ENCODE measurements at places on chromosomes 3 and 15.

DNA sequence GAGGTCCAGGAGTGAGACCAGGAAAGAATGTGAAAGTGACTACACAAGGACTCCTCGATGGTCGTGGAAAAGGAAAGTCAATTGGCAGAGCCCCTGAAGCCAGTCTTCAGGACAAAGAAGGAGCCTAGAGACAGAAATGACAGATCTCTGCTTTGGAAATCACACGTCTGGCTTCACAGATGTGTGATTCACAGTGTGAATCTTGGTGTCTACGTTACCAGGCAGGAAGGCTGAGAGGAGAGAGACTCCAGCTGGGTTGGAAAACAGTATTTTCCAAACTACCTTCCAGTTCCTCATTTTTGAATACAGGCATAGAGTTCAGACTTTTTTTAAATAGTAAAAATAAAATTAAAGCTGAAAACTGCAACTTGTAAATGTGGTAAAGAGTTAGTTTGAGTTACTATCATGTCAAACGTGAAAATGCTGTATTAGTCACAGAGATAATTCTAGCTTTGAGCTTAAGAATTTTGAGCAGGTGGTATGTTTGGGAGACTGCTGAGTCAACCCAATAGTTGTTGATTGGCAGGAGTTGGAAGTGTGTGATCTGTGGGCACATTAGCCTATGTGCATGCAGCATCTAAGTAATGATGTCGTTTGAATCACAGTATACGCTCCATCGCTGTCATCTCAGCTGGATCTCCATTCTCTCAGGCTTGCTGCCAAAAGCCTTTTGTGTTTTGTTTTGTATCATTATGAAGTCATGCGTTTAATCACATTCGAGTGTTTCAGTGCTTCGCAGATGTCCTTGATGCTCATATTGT lies 6.0 kb downstream of the CCR2 start:
- DNase-seq, result no peak

GRCh38 chr3:50221051-50221410 lies 15.0 kb upstream of the GNAI2 start:
- DNase-seq, result no peak

DNA sequence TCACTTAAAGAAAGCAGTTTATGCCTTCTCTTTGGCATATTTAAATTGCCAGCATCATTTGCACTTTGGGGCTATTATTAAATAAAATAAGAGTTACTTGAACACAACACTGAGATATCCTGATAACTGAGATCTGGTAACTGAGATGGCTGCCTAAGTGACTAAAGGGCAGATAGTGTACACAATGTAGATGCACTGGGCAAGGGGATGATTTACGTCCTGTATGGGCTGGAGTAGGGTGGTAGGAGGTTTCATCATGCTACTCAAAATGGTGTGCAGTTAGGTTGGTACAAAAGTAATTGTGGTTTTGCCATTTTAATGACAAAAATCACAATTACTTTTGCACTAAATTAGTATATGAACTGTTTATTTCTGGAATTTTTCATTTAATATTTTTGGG lies 196.1 kb downstream of the UBE2E2 start:
- no peak for DNase-seq

- DNase-seq, result no peak
These were observed 28.9 kb upstream of the ACP3 start for GRCh38 chr3:132288357-132288756.

DNA sequence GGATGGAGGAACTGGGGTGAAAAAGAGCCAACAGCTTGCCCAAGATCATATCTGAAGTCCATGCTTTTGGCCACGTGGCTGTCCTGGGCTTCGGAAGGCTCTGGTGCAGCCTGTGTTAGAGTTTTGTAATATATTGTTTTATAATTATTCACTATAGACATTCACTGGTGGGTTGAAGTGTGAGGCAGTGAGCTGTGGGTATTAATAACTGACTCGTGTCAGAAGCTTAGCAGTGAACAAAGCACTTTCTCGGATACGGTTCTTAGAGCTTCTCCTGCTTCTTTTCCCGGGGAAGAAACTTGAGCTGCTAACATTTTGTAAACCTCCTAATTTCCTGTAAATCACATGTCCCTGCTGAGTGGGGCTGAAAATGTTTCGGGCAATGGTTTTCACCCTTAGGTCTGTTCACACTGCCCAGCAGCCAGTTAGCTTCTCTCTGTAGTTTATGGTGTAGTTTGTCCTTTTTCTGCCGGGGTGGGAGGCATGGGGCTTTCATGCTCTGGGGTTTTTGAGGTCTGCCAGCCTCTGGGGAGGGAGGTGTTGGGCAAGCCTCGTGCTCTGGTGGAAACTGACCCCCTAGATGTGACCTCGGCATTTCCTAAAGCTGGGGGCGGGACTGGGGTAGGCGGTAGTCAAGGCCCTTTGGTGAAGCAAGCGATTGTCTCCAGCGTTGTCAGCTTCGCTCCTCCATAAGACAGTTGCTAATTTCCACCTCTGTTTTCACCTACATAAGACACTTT lies 1.7 kb downstream of the MRAS start:
- no peak for DNase-seq

DNA sequence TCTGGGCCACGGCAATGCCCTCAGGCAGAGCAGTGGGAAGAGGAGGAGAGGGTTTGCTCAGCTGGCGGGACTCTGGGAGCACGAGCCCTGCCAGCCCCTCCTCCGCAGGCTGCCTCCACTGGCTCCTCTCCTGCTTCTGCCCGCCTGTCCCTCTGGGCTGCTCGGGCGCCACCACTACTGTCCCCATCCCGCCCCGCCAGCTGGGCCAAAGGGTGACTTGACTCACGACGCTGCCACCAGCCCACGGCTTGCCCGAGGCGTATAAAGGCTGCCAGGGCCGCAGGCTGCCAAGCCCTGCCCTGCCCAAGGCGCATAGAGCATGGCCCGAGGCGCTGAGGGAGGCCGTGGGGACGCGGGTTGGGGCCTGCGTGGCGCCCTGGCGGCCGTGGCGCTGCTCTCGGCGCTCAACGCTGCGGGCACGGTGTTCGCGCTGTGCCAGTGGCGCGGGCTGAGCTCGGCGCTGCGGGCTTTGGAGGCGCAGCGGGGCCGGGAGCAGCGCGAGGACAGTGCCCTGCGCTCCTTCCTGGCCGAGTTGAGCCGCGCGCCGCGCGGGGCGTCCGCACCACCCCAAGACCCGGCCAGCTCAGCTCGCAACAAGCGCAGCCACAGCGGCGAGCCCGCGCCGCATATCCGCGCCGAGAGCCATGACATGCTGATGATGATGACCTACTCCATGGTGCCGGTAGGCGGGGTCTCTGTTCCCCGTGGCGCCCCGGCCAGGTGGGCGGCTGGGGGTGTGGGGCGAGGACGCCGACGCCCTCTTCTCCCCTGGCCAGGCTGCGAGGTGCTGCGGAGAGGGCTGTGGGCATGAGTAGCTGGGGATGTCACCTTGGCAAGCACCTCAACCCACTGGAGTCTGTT lies at the start of gene GLDN:
Gene GLDN, plus strand, starts transcription at position 290 of the 861 bp plus-strand sequence. Its CDS starts 30 bp downstream, at position 320.
- no peak for DNase-seq

DNA sequence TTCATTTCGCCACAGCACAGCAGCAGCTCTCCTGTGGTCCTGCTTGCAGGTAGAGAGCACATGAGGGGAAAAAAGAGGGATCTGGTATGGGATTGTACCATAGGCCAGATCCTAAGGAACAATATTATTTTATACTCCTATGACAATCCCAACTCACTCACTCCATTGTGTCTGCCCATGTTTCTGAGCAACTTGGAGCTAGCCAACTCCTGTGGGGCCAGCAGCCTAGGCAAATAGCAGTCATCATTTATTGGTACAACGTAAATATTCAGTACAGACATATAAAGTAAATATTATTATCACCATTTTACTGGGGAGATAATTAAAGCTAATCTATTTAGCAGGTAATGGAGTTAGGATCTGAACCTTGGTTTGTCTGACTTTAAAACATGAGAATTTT lies 148.4 kb downstream of the MECOM start:
- no peak for DNase-seq

GRCh38 chr15:91110407-91110806 lies 10.3 kb downstream of the SV2B start:
- DNase-seq, result no peak

DNA sequence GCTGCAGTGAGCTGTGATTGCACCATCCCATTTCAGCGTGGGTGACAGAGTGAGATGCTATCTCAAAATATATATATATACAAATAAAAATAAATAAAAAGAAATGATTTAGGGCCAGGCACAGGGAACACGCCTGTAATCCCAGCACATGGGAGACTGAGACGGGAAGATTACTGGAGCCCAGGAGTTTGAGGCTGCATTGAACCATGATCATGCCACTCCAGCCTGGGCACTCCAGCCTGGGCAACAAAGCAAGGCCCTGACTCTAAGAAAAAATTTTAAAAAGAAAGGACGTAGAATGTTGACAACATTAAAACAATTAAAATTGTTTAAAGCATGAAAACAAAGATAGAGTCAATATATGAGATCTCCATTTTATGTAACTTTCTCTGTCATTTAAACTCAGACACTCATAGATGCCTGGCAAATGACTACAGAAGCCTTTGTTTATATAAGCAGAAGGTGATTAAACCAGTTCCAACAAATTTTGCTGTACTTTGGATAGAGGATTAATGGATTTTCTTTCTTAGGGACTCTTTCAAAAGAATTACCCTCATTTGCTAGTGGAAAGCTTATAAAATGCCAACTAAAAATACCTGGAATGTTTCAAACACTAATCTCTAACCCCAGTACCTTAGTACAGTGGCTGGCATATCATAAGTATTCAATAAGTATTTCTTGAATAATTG lies 10.7 kb upstream of the TRPM7 start:
- no peak for DNase-seq

- DNase-seq, result no peak
These were observed 214.8 kb upstream of the ST8SIA2 start for GRCh38 chr15:92178911-92179310.

DNA sequence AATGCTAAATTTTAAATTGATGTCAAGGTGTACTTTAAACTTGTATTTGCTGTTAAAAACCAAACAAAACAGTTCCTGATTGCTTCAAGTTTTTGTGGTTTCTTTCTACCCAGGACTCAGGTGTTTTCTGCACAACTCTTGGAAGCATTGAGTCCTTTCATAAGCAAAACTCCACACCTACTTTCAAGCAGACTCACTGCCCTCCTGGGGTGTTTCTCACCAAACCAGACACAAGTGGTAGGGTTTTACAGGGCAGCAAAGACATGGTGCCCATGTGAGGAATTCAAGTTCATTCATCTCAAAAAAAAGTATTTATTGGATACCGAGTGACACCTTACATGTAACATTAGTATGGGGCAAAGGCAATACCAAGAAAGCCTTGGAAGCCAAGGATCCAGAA lies 146.7 kb upstream of the BNIP2 start:
- DNase-seq, result no peak

DNA sequence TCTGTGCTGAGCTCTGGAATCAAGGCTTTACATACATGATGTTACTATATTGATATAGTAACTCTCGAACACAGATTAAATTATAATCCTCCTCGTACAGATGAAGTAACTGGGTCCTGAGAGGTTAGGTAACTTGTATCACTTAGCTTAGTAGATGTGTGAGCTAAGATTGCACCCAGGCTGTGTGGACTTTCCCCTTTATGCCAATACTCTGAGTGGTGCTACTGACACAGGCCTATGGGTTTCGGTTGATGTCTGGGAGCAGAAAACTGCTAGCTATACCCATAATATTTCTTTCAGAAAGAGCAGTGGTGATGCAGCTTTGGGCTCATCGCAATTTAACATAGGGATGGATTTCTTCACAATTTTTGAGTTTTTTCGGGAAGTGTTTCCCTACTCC lies 259.7 kb downstream of the RBMS3 start:
- no peak for DNase-seq

DNA sequence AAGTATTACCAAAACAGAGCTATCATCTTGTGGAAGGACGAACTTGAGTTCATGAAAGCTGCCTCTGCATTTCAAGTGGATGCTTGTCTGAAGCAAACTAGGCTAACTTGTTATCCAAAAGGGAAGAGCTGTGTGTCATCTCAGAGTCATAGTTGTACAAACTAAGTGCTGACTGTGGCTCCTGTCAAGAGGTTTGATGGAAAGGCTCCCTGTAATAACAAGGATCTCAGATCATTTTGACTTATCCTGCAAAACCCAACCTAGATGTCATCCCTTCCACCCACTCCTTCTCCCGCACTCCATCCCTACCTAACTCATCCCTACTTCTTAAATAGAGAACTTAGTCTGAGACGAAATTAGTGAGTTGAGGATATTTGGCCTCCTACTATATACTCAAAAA lies 110.8 kb downstream of the NR2E3 start:
- DNase-seq, result no peak

GRCh38 chr15:63987796-63988378 lies 58.4 kb downstream of the DAPK2 start:
- no peak for DNase-seq

DNA sequence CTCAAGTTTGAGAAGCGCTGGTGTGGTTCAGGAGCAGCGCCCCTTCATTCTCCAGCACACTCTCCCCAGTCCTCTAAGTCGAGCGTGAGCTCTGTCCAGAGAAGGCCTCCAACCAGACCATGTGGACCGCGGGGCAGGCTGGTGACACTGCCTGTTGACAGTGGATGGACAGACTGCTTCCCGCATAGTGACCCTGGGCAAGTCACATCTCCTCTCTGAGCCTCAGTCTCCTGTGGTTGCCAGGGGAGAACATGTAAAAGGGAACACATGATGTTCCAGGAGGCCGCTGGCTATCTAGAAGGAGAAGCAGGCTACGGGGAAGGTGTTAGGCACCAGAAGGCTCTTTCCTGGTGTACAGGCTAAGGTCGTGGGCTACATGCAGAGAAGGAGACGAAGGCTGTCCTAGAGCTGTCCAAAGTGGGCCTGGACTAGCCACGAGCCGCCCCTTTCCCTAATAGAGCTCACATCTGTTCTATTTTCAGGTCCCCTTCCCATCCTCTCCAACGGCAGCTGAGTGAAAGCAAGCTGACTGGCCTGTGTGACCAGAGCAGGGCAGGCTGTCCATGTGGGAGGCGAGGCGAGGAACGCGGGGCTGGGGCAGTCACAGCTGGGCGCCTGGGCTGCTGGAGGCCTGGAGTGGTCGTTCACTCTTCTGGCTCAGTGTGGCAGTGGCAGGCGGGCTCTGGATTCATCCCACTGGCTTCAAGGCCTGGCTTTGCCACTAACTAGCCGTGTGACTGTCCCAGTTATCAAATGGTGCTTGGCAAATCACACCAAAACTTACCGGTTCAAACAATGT lies 11.1 kb downstream of the ISG20 start:
- no peak for DNase-seq

- no peak for DNase-seq
These were observed 7.3 kb downstream of the ARL6IP5 start for GRCh38 chr3:69092030-69092516.

- DNase-seq, result no peak
These were observed 76.9 kb upstream of the FRMD4B start for GRCh38 chr3:69462826-69463100.

GRCh38 chr3:150887031-150887430 lies 18.2 kb downstream of the MINDY4B start:
- no peak for DNase-seq

- DNase-seq, result no peak
These were observed 286.6 kb downstream of the IL5RA start for GRCh38 chr3:2823437-2824211.

DNA sequence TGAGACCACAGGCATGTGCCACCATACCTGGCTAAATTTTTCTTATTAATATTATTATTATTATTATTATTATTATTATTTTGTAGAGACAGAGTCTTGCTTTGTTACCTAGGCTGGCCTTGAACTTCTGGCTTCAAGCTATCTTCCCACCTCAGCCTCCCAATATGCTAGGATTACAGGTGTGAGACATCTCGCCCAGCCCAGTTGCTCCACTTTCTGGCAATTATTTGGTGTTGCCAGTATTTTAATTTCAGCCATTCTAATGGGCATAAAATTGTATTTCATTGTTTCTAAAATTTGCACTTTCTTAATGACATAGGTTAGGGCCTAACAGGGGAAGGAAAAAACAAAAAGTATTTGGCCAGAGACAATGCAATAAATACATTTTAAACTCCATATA lies 1217.6 kb upstream of the ALCAM start:
- DNase-seq, result no peak

GRCh38 chr15:84699538-84700191 lies 16.3 kb downstream of the SEC11A start:
- no peak for DNase-seq

Data from stimulated activated CD8-positive, alpha-beta memory T cell treated with anti-CD3 and anti-CD28 coated beads, Interleukin-7, amount 100 ng/mL, for 4 hours (primary cell).